ENCODE measurements at places on chromosomes 16 and 17. TPM values are rescaled to one million over a fixed set of nuclear protein-coding genes. Genes with fewer than 3 reads are reported as not detected.

The SECTM1 gene
- total RNA-seq: 30.1 TPM

The TNRC6C gene
- 2.6 TPM for total RNA-seq

The ARL16 gene
- total RNA-seq: 31.1 TPM

The NHLRC4 gene
- 0.43 TPM for total RNA-seq

The LGALS9 gene
- 10.8 TPM for total RNA-seq

The ACSM3 gene
- total RNA-seq: 1.6 TPM

The NOXO1 gene
- not detected for total RNA-seq

The CRYM gene
- total RNA-seq: 0.29 TPM

The CMTM4 gene
- 23.4 TPM for total RNA-seq

The ETV4 gene
- total RNA-seq: 8.1 TPM

The MT4 gene
- total RNA-seq: not detected

The PRR35 gene
- not detected for total RNA-seq

The NUPR1 gene
- 52.0 TPM for total RNA-seq

The NDUFAF8 gene
- total RNA-seq: 47.4 TPM

The ATAD5 gene
- total RNA-seq: 4.5 TPM

The TEDC2 gene
- 13.0 TPM for total RNA-seq

The ABCC6 gene
- total RNA-seq: 1.6 TPM

Measured in H4 (cell line).